Epithelial cell of proximal tubule (primary cell): ENCODE measurements at places on chromosomes 4 and X. TPM values are rescaled to one million over a fixed set of nuclear protein-coding genes. Genes with fewer than 3 reads are reported as not detected.

FAM47E gene
- total RNA-seq, result 0.07 and 3.5 TPM in 2 replicates

RAI2 gene
- 0.17 TPM in 1 of 2 replicates, not detected in the other for total RNA-seq

DUX4 gene
- total RNA-seq, result not detected in 2 replicates

FAM47A gene
- total RNA-seq, result not detected in 2 replicates

- DNase-seq, result no peak
Observed at GRCh38 chr4:172656055-172656454, 512.6 kb upstream of the GALNT7 start.

DNA sequence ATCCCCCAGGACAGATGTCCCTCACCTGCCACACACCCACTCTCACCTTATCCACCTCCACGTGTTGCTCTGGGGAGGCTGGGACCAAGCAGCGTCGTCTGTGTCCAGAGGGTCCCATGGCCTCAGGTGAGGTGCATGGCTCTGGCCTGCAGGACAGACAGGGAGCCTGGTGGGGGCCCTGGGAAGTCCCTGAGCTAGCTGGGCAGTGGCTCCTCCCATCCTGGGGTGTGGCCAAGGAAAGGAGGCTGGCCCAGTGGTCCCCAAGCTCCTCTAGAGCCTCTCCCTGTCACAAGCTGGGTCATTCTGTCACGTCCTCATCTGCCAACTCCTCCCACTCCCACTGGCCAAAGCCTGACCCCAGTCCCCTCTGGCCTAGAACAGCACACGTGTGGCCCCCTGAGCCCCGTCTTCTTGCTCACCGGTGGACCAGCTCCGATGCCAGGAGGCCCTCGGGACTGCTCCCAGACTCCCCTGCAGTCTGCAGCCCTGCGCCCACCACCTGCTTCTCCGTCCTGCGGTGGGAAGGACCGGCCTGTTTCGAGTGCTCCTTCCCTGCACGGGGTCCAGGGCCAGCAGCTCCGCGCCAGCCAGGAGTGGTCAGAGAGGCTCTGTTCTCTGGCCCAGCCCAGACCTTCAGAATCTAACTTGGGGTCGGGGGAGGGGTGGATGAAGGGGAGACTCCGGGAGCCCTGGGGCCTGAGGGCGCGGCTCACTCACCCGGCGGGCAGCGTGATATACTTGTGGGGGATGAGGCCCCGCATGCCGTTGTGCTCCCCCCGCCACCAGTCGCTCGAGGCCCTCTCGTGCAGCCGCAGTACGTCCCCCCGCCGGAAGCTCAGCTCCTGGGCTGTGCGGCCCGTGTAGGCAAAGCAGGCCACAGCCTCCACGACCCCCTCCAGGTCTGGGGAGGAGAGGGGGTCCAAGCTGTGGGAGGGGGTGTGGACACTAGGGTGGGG, 4.8 kb downstream of the AVPR2 start:
- DNase-seq, result no peak
